ENCODE measurements at places on chromosomes 7 and 10.

DNA sequence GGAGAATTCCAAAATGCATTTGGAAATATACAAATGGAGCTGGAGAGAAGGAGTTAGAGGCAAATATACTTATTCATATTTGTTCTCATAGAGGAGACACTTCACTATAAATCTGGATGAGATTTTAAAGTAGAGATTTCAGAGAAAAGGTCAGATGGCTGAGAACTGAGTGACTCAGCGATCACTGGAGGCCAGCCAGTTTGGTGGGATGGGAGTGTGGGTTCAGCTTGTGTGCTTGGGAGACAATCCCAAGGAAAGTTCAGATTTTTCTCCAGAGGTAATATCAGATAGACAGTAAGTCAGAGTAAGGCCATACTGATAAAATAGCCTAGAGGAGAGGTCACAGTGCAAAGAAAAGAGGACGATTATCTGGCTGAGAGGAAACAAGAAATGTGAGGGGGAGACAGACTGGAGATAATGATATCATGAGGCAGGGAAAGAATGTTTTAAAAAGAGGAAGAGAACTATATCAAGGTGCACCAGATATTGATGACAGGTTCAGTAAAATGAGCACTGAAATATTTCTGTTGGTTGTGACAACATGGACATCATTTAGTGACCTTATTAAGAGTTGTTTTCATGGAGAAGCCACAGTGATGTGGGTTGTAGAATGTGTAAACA, 67.0 kb downstream of the MDFIC start:
- DNase-seq = peak; percentile 53

GRCh38 chr7:18294411-18294810, 201.1 kb upstream of the HDAC9 start:
- no peak for DNase-seq

- no peak for DNase-seq
Measured at GRCh38 chr7:27661811-27662489, 733 bp downstream of the HIBADH start.

DNA sequence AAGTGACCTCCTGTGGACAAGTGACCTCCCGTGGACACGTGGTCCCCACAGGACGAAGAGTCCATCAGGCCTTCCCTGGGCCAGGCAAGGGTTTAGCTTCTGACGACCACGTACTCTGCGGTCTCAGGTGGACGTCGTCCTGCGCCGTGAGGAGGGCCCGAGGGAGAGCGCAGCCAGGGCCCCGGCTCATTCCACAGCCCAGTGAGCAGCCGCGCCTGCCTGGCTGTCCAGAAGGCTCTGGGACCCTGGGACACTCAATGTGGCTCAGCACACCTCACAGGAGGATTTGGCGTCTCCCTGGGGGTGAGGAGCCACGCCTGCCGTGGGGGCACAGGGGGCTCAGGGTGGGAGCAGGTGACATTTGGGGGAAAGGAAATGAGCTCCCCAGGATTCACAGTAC, 64.4 kb upstream of the CFAP46 start:
- DNase-seq = no peak

GRCh38 chr7:118452128-118452527, 227.6 kb downstream of the ANKRD7 start:
- no peak for DNase-seq
